Activated CD8-positive, alpha-beta memory T cell treated with anti-CD3 and anti-CD28 coated beads for 24 hours (primary cell): ENCODE measurements at places on chromosomes 12 and 14.

GRCh38 chr14:68173227-68173972, 353.8 kb downstream of the RAD51B start:
- DNase-seq, result no peak

GRCh38 chr12:117521346-117521745, 159.9 kb upstream of the NOS1 start:
- no peak for DNase-seq

DNA sequence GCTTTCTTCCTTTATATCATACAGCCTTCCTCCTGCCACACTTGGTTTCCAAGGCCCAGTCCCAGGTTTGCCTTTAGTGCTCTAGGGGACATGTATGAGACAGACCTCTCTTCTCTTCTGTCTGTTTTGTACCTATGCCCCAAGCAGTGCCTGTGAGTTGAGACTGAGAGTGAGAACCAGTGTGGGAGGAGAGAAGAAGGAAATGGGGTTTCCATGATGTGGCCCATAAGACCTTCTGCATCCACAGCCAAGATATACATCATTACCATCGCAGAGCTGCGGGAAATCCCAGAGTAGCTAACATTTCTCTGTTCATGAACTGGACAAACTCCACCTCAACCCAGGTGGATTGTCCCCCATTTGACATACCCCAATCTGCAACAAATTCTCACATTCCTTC, 2.8 kb downstream of the TESPA1 start:
- DNase-seq, result peak; percentile 73

- DNase-seq, result no peak
Measured at GRCh38 chr14:30928462-30928861, 54.1 kb downstream of the COCH start.

- DNase-seq, result no peak
Measured at GRCh38 chr14:68401855-68402254, 391.0 kb downstream of the ZFP36L1 start.

- peak; percentile 87 for DNase-seq
Measured at GRCh38 chr14:54776361-54777001, 126.1 kb downstream of the GCH1 start.

- no peak for DNase-seq
Measured at GRCh38 chr12:104522985-104523722, 66.4 kb downstream of the CHST11 start.

DNA sequence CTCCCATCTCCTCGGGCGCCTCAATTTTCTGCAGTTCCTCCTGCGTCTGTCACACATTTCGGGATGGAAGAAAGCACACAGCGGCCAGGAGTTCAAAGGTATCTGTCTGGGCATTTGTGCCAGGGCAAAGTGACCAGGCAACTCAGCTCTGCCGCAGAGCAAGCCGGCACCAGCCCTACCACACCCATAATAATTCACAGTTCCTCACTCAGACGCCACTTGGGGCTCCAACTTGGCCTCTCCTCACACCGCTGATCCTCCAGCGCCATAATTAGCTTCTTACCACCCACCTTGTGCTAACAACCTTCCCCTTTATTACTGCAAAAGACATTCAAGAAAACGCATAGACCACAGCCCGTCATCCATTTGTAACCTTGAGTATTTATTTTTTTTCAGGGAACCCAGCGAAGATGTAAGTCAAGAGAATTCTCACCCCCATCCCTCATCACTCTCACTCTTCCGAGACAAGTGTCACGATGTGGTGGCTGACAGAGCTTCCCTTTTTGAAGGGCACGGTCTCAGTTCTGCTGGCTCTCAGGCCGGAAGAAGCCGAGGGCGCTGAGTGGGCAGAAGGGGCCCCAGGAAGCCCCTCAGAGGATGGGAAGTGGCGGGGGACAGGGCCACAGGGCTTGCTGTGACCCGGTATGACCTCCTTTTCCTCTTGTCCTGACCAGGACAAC, 25.2 kb upstream of the NCOR2 start:
- DNase-seq, result no peak

GRCh38 chr14:99730876-99731546, 46.9 kb downstream of the CYP46A1 start:
- DNase-seq, result no peak

GRCh38 chr12:48985475-48985897, 7.4 kb downstream of the WNT1 start:
- no peak for DNase-seq

- DNase-seq, result no peak
Measured at GRCh38 chr14:99481745-99482099, 513 bp downstream of the CCNK start.

- no peak for DNase-seq
Measured at GRCh38 chr12:122081697-122082221, 3.2 kb downstream of the MLXIP start.

- no peak for DNase-seq
Measured at GRCh38 chr14:52602131-52602530, 49.5 kb downstream of the GPR137C start.

DNA sequence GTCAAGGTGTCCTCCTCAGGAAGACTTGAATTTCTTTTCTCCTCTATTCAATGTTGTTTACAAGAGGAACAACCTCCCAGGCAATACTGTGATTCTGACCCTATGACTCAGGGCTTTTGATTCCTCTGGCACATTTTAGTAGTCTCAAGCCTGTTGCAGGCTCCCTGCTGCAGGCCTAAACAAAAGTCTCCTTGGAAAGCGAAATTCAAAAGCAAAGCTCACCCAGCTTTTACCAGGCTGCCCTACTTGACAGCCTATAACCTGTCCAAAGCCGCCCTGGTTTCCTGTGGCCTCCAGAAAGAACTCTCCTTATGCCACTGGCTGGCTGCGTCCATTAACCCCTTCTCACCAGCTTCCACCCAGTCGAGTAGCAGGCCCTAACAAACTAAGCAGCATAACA, 11.6 kb downstream of the FGD6 start:
- DNase-seq, result no peak

DNA sequence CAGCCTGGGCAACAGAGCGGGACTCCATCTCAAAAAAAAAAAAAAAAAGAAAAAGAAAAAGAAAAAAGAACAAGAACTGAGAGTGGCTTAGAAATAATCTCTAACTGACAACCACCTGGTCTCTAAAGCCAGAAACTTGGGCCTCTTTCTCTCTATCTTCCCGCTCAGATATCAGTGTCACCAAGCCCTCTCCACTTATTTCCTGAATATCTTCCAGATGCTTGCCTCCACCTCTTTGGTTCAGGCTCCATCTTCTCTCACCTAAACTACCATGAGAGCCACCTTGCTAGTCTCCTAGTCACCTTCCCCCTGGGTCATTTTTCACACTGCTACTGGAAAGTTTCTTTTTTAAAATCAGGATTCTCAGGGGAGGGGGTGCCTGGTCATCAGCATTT, 1.8 kb upstream of the TM9SF1 start:
- DNase-seq, result no peak

DNA sequence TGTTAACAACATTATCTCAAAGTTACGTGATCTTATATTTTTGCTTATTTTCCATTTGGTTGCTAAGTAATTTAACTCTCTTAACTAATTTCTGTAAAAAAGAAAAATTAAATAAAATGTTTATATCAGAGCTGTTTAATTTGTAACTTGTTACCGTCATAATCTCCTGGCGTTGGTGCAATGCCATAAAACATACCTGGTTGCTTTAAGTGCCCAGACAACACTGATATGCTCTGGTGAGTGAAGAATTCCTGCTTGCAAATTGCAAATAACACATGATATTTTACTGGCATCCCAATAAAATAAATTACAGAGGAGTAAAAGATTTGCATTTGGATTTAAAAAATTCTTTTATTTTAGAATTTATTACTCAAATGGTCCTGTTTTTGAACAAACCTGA, 640.1 kb upstream of the MIS18BP1 start:
- DNase-seq, result no peak

DNA sequence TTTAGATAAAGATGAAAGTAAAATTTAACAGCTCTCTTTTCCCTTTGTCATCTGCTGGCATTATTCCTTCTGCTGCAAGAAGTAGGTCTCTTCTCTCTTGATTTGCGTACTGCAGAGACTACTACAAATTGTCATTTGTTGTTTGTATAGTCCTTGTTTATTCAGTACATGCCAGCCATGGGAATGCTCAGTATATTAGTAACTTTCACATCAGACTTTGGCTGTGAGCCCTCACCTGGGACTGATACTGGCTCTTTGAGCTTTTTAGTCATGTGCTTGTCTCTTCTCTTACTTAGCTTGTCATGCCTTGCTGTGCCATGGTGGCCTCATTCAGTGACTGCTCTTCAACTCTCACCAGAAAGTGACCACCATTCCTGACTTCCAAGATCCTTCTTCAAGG, 169.8 kb downstream of the PRKCH start:
- DNase-seq, result no peak

GRCh38 chr14:66070542-66071319, 415.4 kb upstream of the CCDC196 start:
- peak; percentile 90 for DNase-seq

DNA sequence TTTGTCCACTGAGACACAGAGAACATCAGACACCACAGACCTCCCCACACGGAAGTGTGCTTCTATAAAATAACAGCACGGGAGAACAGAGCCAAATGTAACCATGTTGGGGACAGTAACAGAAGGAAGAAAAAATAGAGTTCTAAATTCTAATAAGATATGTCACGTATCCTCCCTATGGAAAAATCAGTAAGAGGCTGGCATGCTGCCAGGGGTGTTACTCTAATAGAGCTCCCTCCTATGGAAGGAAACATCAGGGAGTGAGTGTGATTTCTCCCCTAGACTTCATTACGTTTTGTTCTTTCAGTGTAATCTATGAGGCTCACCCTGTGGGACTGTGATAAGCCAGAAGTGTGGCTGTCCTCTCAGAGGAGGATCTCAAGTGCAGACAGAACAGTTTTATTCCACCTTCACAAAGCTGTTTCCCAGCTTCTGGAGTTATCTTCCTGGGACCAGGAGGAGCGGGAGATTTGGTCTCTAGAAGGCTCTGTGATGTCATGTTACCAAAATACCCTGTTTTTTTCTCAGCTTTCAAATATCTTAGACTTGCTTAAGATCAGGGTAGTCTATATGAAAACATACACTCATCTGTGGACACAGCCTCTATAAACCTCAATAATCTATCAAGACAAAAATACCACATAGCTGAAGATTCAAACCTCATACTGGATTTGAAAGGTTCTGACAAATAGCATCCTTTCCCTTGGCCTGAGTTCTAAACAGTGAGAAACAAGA, 69.3 kb downstream of the ZFC3H1 start:
- DNase-seq, result no peak

DNA sequence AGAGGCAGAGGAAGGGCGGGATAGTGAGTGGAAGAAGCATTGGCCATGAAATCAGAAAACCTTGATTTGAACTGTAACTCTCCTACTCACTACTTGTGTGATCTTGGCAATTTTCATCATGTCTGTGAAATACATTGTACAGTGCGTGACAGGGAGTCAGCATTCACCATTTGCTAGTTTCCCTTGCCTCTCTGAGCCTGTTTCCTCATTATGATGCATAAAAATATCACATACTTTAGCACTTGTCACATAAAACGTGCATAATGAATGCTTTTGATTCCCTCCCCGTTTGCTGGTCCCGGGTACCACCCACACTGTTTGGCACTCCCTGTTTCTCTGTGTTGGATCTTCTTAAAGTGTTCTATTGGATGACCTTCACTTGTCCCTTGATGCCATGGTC, 101.1 kb upstream of the FRMD6 start:
- no peak for DNase-seq

DNA sequence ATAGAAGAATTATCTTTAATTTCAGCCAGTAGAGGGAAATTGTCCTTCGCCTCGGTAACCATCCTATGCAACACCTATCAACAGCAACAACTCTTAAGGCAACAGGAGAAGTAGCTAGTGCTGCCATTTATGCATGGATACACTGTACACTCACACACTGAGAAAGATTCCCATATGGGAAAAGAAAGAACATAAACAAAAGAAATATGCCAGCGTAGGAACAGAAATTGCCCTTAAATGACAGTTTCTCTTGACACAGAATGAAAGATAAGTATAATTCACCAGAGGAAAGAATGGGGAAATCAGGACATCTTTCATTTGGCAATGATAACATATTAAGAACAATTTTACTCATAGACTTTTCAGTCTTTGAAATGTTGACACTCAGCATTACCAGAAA, 466.9 kb downstream of the BCAT1 start:
- no peak for DNase-seq

DNA sequence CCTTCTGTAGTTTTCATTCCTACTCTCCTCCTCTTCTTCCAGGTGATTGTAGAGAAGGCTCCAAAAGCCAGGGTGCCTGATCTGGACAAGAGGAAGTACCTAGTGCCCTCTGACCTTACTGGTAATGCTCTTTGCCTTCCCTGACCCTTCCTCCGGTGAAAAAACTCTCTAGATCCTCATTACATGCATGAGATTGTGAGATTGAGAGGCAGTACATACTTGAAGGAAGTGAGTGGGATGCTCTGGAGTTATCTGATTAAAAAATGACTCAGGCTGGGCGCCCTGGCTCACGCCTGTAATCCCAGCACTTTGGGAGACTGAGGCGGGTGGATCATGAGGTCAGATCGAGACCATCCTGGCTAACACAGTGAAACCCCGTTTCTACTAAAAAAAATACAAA, 5.3 kb downstream of the GABARAPL1 start:
- no peak for DNase-seq

- no peak for DNase-seq
Measured at GRCh38 chr14:101058571-101058970, 155.0 kb upstream of the RTL1 start.
